Aorta (tissue), 5 donors: ENCODE measurements at places on chromosomes 2 and 18. TPM values are rescaled to one million over a fixed set of nuclear protein-coding genes. Genes with fewer than 3 reads are reported as not detected.

The NTSR2 gene
- total RNA-seq = not detected

The G6PC2 gene
- total RNA-seq = 0.23 TPM

The ERICH2 gene
- 0.69 TPM for total RNA-seq

The GKN2 gene
- total RNA-seq = not detected

The MTERF4 gene
- total RNA-seq = 36.4 TPM

The CHRNG gene
- not detected for total RNA-seq

The GPBAR1 gene
- 1.6 TPM for total RNA-seq

The MPP4 gene
- 0.30 TPM for total RNA-seq

The TRIP12 gene
- 220 TPM for total RNA-seq

DNA sequence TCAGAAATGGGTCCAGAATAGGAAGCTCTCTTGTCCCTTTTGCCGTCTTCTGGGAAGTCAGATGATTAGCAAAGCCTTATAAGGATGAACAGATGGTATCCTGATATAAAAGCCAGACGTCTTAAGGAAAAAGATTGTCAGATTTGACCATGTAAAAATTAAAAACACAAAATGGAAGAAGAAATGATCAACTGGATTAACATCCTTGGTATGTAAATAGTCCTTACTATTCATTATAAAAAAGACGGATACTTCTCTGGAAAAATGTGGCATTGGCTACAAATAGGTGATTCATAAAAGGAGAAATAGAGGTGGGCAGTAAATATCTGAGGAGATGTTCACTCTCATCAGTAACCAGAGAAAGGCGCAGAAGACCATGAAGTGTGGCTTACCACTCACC, 33.7 kb upstream of the SCLY start:
- no peaks in the 10 kb centered on the region for H3K27me3 ChIP-seq
- no peak for DNase-seq
- no peak overlapping the region for H3K4me3 ChIP-seq
- no peak overlapping the region for H3K27ac ChIP-seq
- no peaks in the 10 kb centered on the region for H3K4me1 ChIP-seq
- peaks cover 3% of the 10 kb centered on the region for H3K36me3 ChIP-seq

DNA sequence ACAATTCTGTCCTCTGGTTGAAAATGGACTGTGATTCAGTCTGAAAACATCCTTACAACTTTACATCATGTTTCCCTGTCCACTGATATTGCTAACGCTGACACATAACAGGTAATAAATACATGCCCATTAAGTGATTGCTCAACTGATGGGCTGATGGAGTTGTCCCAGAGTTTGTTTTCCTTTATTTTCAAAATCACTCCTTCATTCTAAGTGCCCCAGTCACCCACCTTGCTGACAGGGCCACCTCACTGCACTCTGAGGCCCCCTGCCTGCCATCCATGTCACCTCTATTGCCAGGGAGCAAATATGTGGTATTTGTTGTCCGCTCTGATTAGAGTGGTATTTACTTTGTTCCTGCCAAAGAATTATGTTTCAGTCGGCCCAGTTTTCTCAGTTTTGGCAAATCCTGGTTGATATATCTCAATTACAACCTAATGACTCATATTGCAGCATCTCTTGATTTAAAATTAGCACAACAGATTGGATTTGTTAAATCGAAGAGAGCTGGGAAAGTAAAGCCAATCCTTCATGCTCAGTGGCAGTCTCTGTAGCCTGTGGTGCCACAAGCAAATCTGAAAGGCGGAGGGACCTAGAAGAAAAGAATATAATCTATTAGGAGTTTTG, 105.1 kb downstream of the RDH14 start:
- H3K36me3 ChIP-seq = no peaks in the 10 kb centered on the region
- no peak for DNase-seq
- peaks cover 4% of the 10 kb centered on the region for H3K4me1 ChIP-seq
- no peak overlapping the region for H3K4me3 ChIP-seq
- peak overlapping the region; percentile 38 for H3K27ac ChIP-seq
- H3K27me3 ChIP-seq = no peaks in the 10 kb centered on the region

DNA sequence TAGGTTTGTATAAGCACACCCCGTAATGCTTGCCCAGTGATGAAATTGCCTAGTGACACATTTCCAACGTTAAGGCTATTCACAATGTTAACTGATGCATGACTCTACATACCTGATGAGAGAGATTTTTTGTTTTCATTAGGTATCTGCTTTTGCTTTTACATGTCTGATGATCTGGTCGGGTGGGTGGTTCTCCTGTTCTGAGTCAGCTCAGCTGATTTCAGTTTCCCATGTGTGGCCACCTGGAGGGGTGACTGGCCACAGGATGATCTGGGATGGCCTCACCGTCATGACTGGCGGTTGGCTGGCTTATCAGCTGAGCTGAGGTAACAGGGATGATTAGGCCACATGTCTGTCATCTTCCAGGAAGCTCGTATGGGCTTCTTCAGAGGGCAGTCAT, 33.8 kb upstream of the ACYP2 start:
- no peaks in the 10 kb centered on the region for H3K27me3 ChIP-seq
- DNase-seq = no peak
- no peak overlapping the region for H3K4me3 ChIP-seq
- H3K36me3 ChIP-seq = peaks cover 3% of the 10 kb centered on the region
- H3K27ac ChIP-seq = no peak overlapping the region

- DNase-seq = no peak
- H3K36me3 ChIP-seq = no peaks in the 10 kb centered on the region
- peak overlapping the region; percentile 77 for H3K4me3 ChIP-seq
- no peaks in the 10 kb centered on the region for H3K27me3 ChIP-seq
- no peaks in the 10 kb centered on the region for H3K4me1 ChIP-seq
These were observed 912 bp upstream of the FBXO11 start for GRCh38 chr2:47907039-47907781.

DNA sequence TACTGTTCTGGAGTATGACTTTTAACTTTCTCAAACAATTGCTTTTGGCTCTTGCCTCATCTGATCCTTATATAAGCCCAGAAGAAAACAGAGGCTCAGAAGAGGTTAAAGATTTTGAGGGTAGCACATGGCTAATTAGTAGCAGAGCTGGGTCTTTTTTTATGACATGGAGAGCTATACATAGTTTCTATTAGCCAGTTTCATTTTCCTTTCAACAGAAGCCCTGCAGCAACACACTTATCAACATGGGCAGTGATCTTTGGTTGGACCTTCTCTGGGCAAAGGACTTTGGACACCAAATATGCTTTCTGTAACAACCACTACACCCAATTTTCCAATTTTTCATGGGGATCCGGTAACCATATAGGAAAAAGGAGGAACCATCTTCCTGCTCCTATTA, 64.9 kb downstream of the NCKAP5 start:
- H3K27ac ChIP-seq = no peak overlapping the region
- no peaks in the 10 kb centered on the region for H3K27me3 ChIP-seq
- H3K4me1 ChIP-seq = no peaks in the 10 kb centered on the region
- H3K4me3 ChIP-seq = no peak overlapping the region
- no peaks in the 10 kb centered on the region for H3K36me3 ChIP-seq
- DNase-seq = no peak
